ENCODE measurements at places on chromosomes 7 and 10. TPM values are rescaled to one million over a fixed set of nuclear protein-coding genes. Genes with fewer than 3 reads are reported as not detected.

DNA sequence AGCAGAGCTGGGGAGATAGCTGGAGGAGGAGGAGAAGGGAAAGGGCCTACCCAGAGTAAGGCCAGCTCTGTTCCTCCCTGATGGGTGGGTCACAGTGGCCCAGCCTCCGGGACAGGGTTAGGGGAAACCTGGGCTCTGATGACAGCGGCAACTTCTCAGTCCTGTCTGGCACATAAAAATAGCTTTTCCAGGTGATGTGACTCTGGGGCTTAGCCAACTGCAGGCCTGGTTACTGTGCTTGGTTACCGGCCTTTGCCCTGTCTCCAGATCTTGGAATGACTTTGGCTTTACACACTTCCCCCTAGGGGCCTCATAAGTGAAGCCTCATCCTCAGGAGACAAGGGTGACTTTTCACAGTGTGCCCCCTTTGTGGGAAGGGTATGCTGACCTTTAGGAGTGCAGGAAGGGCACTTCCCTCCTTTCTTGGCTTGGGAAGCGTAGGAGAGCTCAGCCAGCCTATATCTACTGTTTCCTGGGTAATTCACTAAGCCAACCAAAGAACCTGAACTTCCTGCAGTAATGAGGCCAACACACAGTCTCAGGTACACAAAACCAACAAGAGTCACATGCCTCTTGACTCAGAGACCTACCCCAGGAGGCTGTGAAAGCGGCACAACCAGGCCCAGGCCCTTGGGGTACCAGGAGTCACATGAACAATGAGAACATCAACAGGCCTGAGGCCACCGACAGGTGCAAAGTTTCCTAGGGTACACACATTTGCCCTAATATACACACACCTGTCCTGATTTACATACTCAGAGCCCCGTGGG lies 11.7 kb upstream of the HILPDA start:
- DNase-seq = no peak

GRCh38 chr10:63421591-63421990 lies 44.2 kb downstream of the JMJD1C start:
- no peak for DNase-seq

The A1CF gene
- total RNA-seq = not detected

The PHKG1 gene
- 9.3 TPM for total RNA-seq

DNA sequence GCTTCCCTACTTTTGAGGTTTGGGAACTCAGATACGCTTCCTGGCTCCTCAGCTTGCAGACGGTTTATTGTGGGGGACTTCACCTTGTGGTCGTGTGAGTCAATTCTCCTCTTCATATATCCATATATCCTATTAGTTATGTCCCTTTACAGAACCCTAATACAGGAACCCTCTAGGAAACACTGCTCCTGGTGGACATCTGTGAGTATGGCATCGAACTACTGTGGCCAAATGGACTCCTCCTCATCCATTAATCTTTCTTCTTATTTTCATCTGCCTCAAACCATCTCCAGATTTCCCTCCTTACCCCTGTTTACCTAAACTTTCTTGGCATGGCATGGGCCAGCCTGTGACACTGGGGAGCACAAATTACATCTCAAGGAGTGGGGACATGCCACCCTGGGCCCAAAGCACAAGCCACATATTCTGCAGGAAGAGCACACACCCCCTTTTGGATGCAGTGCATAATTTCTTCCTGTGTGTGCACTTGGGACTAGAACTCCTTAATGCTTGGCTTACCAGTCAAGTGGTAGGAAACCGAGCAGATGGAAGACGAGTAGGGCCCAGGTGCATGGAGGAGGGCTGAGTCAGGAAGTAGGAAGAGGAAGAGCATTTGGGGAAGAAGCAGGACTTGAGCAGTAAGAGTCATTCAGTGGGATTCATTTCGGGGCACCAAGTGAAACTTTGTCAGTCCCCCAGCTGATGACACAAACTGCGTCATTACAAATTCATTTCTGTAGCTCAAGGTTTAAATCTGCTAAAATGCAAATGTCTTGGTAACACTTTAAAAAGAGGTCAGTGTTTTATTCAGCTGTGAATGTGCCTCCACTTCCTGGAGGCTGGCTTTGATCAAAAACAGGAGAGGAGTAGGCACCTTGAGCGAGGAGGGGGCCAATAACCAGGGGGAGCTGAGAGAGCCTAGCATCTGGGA lies 80.8 kb upstream of the PLXNA4 start:
- no peak for DNase-seq

The HMX3 gene
- not detected for total RNA-seq
